Sciatic nerve (tissue), 2 donors: ENCODE measurements at places on chromosomes 1 and 21.

DNA sequence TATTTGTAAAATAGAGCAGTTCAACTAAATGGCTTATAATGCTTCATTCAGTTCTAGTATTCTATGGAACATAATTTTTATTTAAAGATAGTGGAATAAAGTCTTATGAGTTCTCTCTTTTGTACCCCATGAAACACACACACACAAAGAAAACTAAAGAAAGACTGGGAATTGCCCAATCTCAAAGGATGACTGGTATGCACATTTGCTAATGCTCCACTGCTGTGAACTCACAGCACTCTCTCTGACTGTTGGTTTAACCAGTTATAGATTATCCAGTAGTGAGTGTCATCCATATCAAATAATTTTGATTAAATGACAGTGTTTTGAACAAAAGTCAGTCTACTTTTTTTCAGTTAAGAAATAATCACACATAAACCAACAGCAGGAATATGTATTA is 1082.4 kb upstream of the B3GALT2 start:
- DNase-seq, result no peak

- DNase-seq, result no peak
Observed at GRCh38 chr1:183424691-183425090, 6.5 kb upstream of the NMNAT2 start.

- DNase-seq, result no peak
Observed at GRCh38 chr1:107942814-107943213, 22.2 kb downstream of the VAV3 start.

- DNase-seq, result peak; percentile 85
Observed at GRCh38 chr1:1305300-1306069, 2.2 kb downstream of the ACAP3 start.

GRCh38 chr21:46607636-46608035 is 2.8 kb upstream of the S100B start:
- no peak for DNase-seq

DNA sequence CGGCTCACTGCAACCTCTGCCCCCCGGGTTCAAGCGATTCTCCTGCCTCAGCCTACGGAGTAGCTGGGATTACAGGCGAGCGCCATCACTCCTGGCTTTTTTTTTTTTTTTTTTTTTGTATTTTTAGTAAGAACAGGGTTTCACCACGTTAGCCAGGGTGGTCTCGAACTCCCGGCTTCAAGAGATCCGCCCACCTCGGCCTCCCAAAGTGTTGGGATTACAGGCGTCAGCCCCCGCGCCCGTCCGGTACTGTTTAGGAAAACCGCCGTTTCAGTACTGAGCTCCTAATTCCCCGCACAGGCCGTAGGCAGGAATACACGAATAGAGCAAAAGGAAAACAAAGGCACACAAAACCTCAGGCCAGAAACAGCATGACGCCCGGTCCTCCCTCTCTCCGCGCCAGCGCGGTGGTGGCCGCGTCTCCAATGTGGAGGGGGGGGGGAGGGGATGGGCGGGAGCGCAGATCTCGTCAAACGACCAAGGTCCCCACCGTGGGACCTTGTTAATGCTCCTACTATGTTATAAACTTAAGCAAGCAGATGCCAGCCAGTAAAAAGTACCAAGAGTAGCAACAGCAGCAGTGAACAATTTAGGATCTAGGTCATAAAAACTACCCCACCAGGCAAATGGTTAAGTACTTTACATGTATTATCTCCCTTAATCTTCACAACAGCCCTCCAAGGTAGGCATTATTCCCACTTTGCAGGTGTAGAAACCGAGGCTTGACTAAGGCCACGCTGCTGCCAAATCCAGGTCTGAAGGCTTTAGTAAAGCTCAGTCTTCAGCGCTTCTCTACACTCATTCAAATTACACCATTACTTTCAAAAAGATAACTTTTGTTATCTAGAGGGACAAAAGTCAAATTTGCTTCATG is 648 bp upstream of the ADAR start:
- peak; percentile 73 for DNase-seq

- DNase-seq, result no peak
Observed at GRCh38 chr1:47950471-47950870, 46.7 kb downstream of the TRABD2B start.

GRCh38 chr1:62588000-62588399 is 9.3 kb upstream of the ANGPTL3 start:
- no peak for DNase-seq

DNA sequence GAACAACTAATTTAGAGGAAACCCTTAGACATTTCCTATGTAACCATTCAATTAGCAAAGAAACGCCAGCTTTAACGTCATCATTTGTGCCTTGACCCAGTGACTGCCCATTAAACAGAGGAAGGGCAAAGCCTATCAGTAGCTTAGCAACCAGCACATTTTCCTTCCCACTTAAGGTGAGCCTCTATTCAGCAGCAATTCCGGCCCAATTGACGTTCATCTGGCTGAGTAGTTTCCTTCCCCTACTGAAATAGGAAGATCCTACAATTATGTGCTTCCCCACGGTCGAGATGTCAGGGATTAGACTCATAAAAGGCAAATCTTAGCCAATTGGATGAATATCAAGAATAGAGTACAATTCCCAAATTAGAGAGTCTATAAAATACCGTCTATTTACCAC is 482.1 kb upstream of the ADAMTS5 start:
- no peak for DNase-seq

- no peak for DNase-seq
Observed at GRCh38 chr1:230345139-230345885, 80.8 kb downstream of the PGBD5 start.

- no peak for DNase-seq
Observed at GRCh38 chr1:48093696-48094528, 96.7 kb upstream of the TRABD2B start.

GRCh38 chr1:20211511-20211931 is 25.2 kb upstream of the PLA2G2C start:
- DNase-seq, result no peak

DNA sequence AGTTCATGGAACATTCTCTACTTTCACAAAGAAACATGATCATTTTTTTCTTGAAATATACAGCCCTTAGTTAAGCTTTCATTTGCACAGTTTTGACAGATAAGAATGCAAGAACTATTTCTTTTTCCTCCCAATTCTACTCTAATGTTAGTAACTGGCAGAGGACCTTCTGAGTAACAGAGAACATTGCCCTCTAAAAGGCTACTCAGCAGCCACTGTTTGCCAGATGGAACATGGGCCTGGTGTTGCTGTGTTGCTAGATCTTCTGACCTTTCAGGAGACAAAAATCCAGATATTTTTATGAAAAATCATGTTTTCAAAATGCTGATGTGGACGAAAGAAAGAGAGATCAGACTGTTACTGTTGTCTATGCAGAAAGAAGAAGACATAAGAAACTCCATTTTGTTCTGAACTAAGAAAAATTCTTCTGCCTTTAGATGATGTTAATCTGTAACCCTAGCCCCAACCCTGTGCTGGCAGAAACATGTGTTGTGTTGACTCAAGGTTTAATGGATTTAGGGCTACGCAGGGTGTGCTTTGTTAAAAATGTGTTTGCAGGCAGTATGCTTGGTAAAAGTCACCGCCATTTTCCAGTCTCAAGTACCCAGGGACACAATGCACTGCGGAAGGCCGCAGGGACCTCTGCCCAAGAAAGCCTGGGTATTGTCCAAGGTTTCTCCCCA is 2.9 kb upstream of the PRDX6 start:
- DNase-seq, result no peak

DNA sequence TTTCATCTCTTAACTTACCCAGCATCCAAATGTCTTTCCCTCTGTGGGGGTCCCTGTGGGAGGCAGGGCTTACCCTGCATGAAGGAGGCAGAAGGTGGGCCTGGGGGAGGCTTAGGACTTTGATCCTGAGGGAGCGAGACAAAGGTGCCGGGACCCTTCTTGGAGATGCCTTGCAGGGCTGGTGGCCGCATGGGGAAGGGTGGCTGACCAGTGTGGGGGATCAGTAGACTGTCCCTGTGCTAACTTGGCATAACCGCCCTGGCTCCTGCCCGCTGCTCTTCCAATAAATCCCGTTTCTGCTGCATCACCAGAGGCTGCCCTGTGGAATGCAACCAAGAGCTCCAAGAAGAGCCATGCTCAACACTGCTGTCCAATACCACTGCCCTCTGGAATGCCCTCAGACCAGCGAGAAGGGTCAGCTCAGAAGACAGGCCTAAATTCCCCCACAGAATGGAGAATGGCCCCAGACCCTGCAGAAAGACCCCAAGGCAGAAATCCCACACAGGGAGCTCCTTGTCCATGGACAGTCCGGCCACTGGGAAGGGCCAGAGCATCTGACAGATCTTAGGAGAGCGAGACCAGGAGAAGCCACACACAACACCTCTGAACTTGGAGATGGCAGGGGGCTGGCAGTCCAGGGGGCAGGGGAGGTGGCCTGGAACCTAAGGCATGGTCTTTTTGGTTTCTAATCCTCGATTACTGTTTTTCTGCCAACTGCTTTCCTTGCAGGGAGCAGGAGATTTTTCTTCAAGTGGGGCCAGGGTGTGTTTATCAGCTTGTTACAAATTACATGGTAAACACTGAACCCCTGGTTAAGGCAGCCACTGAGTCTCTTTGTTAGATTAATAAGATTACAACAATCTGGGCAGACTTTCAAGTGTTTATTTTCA is 46.7 kb upstream of the DMRTB1 start:
- DNase-seq, result no peak

DNA sequence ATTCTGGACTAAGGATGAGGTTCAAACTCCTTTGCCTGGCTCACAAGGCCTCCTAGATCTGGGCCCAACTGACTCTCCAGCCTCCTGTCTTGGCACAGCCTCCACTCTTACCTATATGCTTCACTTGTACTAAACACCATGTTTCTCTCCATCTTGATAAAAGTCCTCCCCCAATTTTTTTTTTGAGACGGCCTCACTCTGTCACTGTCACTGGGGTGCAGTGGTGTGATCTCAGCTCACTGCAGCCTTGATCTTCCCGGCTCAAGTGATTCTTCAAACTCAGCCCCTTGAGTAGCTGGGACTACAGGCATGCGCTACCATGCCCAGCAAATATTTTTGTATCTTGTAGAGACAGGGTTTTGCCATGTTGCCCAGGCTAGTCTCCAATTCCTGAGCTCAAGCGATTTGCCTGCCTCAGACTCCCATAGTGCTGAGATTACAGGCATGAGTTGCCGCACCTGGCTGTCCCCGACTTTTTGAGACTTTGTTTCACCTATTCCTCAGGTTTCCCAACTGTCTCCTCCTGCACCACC is 39.7 kb downstream of the CD34 start:
- no peak for DNase-seq

- DNase-seq, result no peak
Observed at GRCh38 chr1:109314795-109315194, 8.0 kb upstream of the MYBPHL start.

GRCh38 chr1:219201656-219202055 is 28.0 kb downstream of the LYPLAL1 start:
- DNase-seq, result no peak

- no peak for DNase-seq
Observed at GRCh38 chr1:16183179-16183578, 27.3 kb upstream of the EPHA2 start.

DNA sequence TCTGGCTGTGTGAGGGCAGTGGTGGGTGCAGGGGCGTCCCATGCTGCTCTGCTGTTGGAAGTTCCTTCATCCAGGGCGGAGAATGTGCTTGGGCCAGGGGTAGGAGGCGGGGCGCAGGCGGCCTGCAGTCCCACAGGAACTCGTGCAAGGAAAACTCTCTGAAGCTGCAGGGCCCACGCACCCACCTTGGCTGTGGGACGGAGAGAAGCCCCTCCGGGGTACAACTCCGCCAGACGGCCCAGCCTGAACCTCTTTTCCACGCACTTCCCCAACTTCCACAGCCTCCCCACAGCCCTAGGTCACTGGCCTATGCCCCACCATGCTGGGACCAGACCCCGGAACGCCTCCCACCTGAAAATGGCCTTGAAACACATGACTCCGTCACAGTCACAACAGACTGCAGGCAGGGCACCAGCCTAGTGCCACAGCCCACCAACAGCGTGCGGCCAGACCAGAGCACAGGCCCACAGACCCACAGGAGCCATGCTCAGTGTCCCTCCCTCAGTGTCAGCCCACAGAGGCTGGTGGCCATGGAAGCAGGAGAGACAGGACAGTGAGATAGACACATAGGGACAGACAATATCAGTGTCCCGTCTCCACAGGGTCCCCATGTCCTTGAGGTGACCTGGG is 47.8 kb downstream of the WNT9A start:
- DNase-seq, result peak; percentile 47

- no peak for DNase-seq
Observed at GRCh38 chr1:214632091-214632490, 29.1 kb downstream of the CENPF start.
